ENCODE measurements at places on chromosomes 5 and 9.
A peak's percentile ranks its signal among the peaks of the same experiment; 100 is the strongest.

GRCh38 chr5:159873680-159874079, 42.6 kb upstream of the ADRA1B start:
- no peak for DNase-seq

DNA sequence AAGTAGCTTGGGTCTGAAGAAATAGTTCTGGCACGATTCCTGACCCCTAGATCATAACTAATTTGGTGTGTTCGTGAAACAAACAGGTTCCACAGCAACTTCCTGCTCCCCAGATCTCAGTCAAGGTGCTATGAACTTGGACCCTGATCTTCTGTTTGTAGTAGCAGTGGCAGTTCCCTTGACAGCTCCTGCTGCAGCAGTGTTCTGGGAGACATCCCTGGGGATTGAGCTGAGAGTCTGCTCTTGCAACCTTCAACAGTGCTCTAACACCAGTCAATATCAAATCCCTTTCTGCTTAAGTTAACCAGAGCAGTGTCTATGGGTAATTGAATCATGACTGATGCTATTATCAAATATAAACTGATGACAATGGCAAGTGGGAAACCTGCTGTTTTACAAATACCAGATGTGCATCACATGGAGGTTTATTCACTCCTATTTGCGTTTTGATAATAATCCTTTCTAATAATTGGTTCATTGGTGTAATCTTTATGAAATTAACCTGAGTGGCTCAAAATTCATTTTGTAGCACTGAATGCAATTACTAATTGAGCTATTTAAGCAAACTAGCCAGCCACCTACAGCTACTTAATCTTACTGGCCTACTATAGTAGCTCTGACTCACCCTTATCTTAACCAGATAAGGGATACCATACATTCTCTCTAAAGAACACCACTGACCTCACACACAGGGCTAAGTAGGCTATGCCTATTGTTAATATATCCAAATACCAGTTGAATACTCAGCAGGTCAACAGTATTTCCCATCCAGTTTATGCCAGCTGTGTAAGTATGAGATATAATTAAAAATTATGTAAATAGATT, 21.9 kb downstream of the KDM4C start:
- no peak for DNase-seq

- peak; percentile 34 for DNase-seq
Measured at GRCh38 chr9:120383999-120384924, 195.7 kb downstream of the CDK5RAP2 start.

DNA sequence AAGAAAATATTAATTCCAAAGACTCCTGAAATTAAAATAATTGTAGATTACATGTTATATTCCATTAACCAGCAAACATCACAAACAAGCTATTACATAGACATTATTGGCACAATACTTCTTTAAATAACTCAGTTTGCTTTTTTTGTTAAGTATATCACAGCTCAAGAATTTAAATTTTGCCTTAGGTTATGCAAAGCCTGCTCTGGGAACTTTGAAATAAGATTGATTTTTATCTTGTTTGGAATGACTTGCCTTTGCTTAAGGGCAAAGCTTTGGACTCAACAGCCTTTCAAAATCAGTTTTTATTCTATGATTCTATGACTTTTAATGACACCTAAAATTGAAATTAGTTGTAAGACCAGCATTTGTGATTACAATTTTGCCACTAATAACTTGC, 78.2 kb downstream of the ALDH7A1 start:
- DNase-seq, result no peak
